ENCODE measurements at places on chromosomes 7 and 10.
A peak's percentile ranks its signal among the peaks of the same experiment; 100 is the strongest.

DNA sequence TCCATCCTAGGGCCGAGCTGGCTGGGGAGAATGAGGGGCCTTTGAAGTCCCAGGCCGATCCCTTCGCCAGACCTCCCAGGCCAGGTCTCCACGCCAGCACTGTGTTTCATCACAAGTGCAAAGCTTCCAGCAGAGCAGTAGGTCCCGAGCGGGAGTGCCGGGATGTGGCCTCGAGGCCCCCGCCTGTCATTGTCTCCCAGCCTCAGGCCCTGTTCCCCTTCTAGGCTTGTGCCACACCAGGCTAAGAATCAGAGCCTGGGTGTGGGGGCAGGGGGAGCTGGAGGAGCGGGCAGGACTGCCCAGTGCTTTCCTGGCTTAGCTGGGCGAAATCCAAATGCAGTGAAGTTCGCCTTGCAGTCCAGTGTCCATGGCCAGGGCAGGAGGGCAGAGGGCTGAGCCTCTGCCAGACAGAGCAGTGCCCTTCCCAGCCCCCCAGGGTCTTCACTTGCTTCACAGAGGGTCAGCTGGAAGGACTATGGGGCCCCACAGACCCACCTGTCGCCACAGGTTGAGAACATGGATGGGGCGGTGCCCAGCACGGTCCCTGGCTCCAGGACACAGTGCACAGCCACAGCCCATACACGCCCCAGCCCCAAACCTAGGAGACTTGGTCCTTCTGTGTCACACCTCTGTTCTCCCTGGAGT, 20.2 kb upstream of the PFKFB3 start:
- DNase-seq = no peak

DNA sequence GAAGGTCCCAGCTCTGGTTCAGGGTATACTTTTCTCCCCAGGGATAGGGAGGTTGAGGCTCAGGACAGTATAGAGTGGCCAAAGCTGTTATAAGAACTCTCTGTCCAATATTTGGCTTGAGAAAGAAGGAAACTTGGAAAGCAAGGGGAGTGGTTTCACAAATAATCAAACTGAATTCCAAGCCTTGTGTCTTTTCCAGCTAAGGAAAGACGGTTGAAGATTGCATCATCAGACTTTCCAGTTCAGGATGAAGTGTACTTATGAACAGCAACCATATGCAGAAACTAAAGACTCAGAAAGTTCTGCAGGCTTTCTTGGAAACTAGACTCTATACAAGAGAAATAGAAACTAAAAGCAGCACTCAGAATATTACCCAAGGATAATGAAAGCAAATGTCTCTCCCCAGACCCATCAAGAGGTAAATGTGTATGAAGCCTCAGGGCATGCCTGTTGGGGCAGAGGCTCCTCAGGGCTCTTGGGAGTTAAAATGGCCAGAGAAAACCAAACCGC, 46.4 kb downstream of the RAMP3 start:
- peak; percentile 21 for DNase-seq

DNA sequence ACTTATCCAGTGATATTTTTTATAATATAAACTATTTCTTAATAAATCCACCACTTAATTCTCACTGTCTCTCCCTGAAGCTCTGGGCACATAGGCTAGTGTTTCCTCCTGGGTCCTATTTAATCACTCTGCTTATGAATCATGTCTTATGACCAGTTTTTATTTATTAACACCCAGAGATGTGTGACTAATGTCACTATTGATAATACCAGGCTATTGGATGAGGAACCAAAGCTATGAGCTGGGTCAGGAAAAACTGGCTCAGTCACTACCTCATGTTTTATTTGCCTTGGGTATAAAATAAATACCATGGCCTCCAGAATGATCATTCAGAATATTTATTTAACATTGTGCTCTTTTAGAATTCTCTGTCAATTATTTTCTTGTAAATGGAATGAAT, 5.2 kb downstream of the SEMA3E start:
- DNase-seq = no peak

- no peak for DNase-seq
Observed at GRCh38 chr10:73762915-73763314, 18.7 kb downstream of the SEC24C start.

DNA sequence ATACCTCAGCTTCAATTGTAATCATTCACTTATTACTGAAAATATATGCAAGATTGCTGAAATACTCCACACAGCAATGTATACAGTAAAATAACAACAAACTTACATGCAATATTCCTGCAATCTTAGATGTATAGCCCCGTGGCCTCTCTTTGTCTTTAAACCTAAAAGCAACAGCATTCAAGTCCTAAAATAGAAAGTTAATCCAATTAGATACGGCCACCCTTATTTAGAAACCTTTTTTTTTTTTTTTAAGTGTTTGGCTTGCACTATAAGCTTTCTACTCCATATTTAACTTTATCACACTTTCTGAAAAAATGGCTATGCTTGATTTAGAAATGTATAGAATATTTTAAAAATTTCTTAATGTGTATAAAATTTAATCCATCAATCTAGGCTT, 67.6 kb downstream of the IDE start:
- DNase-seq = no peak

GRCh38 chr7:129041142-129042085, 13.5 kb downstream of the TNPO3 start:
- no peak for DNase-seq

DNA sequence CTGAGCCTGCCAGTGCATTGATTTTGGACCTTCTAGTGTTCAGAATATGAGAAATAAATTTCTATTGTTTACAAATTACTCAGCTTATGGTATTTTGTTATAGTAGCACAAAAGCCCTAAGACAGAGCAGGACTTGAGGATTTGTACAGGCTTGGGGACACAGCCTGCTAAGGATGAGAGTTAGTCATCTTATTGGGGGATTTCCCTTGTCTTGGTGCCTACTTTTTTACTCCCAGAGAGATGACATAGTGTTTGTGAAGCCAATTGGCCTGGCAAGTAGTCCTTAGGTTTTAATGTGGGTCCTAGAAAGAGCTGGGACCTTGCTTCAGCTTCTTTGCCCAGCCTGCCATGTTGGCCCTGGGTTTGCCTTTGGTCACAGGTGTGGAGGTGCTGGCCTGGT, 364.0 kb downstream of the REEP3 start:
- DNase-seq = no peak

- DNase-seq = no peak
Observed at GRCh38 chr7:65931685-65932084, 50.3 kb downstream of the GUSB start.

DNA sequence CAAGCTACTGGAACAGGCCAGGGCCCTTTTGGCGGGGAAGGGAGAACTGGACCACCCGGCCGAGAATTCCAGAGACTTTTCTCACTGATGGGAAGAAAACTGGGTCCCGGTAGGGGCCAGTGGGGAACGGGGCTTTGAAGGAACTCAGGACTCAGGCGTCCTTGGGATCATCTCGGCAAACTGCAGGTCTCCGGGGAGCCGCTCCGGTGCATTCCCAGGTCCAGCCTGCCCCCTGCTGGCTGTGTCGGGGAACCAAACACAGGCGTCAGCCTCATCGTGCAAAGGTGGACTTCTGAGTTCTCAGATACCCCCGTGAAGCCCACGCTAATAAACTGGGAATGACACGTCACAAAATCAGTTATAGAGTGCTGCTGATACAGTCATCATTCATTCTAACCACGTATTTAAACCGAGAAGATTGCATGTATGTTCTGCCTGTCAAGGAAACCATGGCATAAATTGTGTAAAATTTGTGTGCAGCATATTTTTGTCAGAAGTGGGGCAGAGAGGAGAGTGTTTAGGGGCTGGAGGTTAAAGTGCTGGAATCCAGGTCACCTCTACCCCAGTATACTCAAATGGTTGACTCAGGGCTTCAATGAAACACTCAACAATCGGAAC, 76.1 kb upstream of the CPXM2 start:
- peak; percentile 86 for DNase-seq

- DNase-seq = no peak
Observed at GRCh38 chr7:106523482-106523881, 137.5 kb downstream of the CCDC71L start.

DNA sequence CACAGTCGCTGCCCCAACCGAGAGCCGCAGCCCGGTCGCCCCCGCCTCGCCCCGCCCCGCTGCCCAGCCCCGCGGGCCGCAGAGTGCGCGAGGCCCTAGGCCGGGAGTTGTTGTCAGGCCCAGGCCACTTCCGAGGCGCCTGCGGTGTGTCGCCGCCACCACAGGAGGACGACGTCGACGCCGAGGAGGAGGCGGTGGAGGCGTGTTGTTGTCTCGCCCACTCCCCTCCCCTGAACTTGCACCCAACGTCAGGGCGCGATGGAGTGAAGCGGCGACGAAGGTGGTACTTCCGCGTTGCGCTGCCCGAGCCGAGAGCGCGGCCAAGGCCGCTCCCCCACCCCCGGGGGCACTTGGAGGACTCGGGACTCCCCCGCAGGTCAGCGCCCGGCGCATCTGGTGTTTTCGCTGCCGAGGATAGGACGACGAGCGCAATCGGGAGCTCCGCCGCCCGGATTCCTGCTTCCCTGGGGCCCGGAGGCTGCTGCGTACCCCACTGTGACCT, at the start of gene CDK13:
CDK13 (plus strand) TSS at position 286 of the 502 bp plus-strand sequence. CDS start 386 bp downstream, outside the sequence.
- peak; percentile 85 for DNase-seq

- DNase-seq = no peak
Observed at GRCh38 chr7:117841611-117842010, 31.6 kb downstream of the CTTNBP2 start.

DNA sequence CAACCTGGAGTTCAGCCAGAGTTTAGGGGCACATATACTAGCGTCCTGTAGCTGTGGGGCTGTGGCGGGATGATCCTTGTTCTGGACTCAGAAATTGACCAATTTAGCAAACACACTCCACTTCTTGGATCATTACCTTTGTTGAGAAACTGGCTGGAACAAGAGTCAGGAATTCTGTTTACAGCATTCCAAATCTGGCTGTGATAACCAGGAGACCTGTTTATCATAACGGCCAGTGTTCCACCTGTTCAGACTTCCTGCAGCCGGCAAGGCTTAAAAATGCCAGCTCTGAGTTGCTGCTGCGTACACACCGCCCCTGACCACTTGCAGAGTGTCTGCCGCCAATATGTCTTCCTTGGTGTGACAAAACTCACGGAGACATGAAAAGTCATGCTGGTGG, 64.8 kb downstream of the ARMC3 start:
- DNase-seq = no peak

DNA sequence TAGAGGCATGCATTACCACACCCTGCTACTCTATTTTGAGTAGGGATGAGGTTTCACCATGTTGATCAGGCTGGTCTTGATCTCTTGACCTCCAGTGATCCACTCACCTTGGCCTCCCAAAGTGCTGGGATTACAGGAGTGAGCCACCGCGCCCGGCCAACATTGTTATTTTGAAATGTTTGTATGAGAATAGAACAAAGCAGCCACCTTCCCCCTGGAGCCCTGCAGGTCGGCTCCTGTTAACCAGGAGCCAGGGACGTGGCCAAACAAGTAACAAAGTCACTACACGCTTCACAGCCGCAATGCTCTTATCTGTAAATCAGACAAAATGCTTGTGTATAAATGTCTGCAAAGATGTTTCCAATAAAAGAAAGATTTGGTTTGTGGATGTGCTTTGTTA, 295.4 kb downstream of the CNTNAP2 start:
- no peak for DNase-seq

GRCh38 chr10:77493851-77494261, 143.8 kb downstream of the KCNMA1 start:
- no peak for DNase-seq

GRCh38 chr7:74489997-74490945, 36.6 kb downstream of the GTF2IRD1 start:
- no peak for DNase-seq

DNA sequence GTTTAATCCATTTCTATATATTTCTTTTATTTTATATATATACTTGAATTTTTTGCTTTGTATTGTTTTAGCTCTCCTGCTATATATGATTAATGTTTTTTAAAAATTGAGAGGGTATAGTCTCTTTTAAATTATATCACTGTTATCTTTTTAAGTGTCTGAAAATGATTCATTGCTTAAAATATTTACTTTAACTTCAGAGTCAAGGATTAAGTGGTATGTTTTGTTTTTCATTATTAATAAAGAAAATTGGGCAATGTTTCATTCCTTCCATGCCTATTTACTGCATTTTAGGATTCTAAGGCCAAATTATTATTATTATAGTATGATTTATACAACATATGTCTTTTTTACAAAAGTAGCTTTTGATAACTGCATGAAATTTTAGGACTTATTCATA, 67.2 kb upstream of the THSD7A start:
- DNase-seq = no peak

DNA sequence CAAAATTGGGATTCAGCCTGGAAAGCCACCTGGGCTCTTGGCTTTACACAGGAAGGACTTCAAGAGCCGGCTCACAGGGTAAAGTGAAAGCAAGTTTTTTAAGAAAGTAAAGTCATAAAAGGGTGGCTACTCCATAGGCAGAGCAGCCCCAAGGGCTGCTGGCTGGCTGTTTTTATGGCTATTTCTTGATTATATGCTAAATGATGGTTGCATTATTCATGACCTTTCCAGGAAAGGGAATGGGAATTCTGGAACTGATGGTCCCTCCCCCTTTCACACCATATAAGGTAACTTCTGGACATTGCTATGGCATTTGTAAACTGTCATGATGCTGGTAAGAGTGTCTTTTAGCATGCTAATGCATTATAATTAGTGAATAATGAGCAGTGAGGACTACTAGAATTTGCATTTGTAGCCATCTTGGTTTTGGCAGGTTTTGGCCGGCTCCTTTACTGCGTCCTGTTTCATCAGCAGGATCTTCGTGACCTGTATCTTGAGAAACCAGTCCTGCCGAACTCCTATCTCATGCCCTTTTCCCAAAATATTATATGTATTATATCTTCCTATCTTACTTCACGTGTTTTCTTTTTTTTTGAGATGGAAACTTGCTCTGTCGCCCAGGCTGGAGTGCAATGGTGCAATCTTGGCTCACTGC, 80.5 kb downstream of the HECW1 start:
- DNase-seq = no peak

GRCh38 chr10:132836832-132837540, 51.0 kb upstream of the NKX6-2 start:
- peak; percentile 76 for DNase-seq

- no peak for DNase-seq
Observed at GRCh38 chr10:17140386-17140761, 10.8 kb upstream of the CUBN start.

- no peak for DNase-seq
Observed at GRCh38 chr7:32535162-32535702, 39.9 kb downstream of the AVL9 start.

GRCh38 chr7:179209-179681, 13.1 kb upstream of the FAM20C start:
- DNase-seq = no peak
